ENCODE measurements at places on chromosomes 2 and 18. TPM values are rescaled to one million over a fixed set of nuclear protein-coding genes. Genes with fewer than 3 reads are reported as not detected.

The CHMP3 gene
- 63.4 TPM for total RNA-seq

The CDH20 gene
- total RNA-seq = not detected

The CTLA4 gene
- 0.37 TPM for total RNA-seq

The PRKAG3 gene
- total RNA-seq = not detected

The UGT1A10 gene
- not detected for total RNA-seq
